COLO829 (cell line): ENCODE measurements at places on chromosomes 7 and 10.

GRCh38 chr10:6543431-6544005 is 36.6 kb downstream of the PRKCQ start:
- DNase-seq = no peak

DNA sequence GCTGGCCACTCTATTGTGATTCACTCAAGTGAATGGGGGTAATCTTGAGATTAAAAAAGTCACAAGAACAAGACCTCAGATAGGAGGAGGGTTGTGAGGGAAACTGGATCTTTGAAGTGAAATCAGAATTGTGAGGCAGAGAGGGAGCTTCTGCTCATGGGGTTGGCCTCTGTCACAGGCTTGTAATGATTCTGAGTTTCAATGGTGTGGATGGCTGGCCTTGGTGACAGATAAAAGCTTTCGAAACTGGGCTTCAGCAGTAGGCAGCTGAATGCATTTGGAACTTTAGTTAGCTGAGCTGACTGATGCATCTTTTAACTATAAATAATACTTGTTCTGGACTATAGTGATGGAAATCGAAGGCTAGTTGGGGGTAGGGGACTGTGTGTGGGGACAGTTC is 12.2 kb downstream of the TAS2R60 start:
- no peak for DNase-seq

DNA sequence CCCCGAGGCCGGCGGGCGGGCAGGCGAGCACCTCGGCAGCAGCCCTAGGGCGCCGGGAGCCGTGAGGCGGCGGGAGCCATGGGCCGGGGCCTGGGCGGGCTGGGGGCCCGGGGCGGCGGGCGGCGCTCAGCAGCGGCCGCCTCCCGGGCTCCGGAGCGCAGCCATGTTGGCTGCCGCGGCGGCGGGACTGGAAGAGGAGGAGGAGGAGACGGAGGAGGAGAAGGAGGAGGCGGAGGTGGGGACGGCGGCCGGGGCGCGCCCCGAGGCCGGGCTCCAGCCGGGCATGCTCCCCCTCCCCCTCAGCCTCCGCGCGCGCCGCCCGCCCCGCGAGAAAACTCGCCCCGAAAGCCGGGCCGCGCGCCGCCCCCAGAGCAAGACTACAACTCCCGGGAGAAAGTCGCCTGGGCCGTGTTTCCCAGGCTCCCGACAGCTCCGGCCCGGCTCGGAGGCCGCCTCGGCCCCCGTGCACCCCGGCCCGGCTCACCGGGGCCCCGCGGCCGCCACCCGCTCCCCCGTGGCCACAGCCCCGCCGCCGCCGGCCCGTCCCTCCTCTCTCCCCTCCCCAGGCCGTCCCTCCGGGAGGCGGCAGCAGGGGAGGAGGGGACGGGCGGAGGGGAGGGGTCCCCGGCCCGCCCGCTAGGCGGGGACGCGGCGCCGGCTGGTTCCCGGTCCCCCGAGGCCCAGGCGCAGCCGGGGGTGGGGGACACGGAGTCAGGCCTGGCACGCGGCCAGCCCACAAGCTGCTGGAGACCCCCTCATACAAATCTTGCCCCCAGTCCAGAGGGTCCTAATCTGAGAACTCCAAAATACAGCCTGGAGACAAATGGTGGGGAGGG is at the start of gene DLG5:
Gene DLG5 (minus strand): TSS at position 190 of the 836 bp plus-strand sequence. CDS start 235 bp downstream, outside the sequence.
- no peak for DNase-seq

GRCh38 chr10:78212060-78212785 is 178.6 kb downstream of the RPS24 start:
- DNase-seq = peak; percentile 11

GRCh38 chr10:3376631-3377030 is 204.0 kb upstream of the PITRM1 start:
- DNase-seq = no peak

DNA sequence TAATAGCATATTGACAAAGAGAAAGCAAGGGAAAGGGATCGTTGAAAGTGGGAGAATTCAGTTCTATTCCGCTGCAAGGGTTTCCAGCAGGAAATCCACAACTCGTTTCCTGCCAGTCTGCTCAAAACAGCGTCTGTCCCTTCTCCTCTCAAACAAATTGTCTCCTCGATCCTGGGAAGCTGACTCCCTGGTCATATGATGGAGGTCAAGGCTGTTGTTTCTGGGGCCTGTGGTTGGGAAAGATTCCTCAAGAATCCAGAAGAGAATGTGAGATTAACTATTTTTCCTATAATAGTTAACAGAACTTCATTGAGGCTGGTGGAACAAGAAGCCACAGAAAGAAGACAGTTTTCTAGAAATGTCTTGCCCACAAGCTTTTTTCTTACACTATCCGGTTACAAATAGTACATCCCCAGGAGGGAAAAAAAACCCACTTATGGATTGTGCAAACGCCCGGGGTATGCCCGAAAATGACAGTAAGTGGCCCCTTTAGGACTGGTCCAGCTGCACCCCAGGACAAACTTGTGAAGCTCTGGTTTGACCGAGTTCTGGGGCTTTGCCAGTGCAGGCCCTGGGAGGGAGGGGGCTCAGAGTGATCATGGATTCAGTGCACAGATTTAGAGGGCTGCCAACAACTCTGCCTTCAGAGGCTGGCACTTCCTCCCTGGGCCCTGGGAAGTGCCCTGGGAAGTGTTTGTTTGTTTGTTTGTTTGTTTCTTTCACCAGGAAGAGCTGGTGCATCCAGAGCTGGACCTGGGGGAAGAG is 49.4 kb upstream of the CTBP2 start:
- peak; percentile 50 for DNase-seq

GRCh38 chr7:117673839-117674238 is 194.0 kb downstream of the CFTR start:
- peak; percentile 31 for DNase-seq

DNA sequence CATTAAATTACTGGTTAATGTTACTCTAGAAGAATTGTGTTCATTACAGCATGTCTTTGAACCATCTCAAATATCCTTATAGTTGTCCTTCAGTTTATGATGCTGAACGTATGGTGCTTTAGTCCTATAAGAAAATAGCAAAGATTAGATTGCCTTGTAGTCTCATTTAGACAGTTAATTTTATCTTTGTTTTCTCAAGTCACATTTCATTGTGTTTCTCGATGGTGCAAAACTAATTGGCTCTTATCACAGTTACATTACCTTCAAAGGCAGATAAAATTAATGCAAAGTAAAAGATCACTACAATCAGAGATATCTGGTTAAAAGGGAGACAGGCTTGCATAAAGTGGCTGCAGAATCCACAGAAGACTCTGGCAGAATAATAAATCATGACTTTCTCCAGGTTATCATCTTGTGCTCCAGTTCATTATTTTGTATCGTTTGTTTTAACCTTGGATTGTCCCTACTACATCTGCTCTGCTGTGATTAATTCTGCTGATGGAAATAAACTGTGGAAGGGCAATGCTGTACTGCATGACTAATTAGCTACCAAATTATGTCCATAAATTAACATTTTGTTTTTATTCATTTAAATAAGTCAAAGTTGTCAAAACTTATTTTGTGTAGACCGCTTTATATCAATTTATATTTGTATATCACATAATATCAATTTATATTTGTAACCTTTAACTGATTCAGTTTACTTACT is 24.2 kb downstream of the PRPS1L1 start:
- DNase-seq = no peak

DNA sequence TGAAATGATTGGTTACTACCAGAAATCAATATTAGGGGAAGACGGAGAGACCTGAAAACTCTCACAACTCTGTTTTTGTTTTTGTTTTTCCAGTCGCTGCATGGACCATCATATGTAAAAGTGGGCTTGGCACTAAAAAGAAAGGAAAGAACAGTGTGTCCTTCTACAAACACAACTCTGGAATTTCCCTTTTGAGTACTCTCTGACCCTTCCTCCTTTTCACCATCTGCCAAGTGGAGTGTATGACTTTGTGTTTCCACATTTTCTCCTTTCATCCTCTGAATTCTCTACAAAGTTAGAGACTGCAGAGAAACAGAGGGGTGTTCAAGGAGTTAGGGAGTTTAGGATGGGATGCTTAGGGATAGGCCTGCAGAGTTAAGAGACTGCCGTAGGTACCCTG is 92.0 kb downstream of the MDFIC start:
- no peak for DNase-seq
